ENCODE measurements at places on chromosomes 12 and 14.

- DNase-seq = no peak
Observed at GRCh38 chr14:56562883-56563282, 16.7 kb upstream of the TMEM260 start.

DNA sequence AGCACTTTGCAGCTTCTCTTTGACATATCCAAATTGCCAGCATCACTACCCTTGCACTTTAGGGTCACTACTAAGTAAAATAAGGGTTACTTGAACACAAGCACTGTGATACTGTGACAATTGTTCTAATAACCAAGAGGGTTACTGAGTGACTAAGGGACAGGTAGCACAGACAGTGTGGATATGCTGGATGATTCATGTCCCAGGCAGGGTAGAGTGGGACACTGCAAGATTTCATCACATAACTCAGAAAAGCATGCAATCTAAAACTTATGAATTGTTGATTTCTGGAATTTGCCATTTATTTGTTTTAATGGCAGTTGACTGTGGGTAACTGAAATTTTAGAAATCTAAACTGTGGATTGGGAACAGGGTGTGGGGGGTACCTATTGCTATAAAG is 218.8 kb downstream of the KITLG start:
- no peak for DNase-seq

- DNase-seq = no peak
Observed at GRCh38 chr12:10612984-10613348, 443 bp downstream of the MAGOHB start.

DNA sequence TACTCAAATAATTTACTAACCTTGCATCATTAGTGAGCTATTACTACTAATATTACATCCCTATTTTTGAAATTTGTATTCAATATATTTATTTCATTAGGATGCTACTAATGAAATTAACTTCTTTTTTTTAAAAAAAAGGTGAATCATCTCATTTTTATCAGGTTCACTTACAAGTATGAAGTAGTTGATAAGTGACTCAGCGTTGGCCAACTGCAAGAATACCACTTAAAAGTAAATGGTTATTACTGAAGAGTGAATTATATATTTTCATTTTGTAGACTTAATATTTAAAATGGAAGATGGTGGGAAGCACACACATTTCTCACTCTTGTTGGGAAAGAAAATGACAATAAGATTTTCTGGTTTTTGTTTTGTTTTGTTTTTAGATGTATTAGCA is 19.6 kb downstream of the OR4N2 start:
- no peak for DNase-seq

DNA sequence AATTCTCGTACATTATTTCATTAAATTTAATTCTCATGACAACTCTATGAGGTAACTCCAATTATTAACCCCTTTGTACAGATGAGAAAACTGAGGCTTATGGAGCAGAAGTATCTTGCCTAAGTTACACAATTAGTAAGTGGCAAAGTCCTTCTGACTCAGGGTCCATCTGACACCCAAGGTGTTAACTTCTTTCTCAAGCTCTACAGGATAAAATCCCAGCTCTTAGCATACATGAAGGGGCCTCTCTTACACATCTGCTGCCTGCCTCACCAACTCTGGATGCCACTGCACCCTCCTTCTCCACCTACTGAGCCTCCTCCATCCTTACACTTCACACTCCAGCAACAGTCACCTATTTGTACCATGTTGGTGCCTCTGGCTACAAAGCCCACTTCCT is 4.3 kb upstream of the KRT72 start:
- no peak for DNase-seq

DNA sequence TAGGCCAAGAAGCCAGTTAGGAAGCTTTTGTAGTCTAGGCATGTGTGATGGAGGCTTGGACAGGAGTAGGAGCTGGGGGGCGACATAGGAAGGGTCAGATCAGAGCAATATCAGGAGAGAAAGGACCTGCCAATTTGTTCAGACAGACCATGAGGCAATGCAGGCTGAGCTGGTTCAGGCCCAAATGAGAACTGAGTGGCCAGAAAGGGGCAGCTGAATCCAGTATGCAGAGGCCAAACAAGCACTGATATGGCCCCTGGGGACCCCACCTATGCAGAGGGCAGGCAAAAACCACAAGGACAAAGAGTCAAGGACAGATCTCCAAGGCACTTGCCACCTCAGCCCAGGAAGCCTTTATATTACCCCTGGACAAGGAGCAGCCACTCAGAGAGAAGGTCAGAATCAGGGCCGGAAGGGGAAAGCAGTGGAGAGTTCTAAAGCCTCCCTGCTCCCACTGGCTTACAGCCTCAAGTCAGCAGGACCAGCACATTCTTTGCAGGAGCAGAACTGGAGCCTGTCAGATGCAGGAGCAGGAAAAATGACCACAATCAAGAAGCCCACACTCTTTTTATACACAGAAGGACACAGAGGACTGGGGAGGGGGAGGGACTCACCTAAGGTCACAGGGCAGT is 37.2 kb downstream of the CLMN start:
- DNase-seq = no peak

- no peak for DNase-seq
Observed at GRCh38 chr12:21837847-21838246, 63.3 kb upstream of the KCNJ8 start.

- no peak for DNase-seq
Observed at GRCh38 chr14:39169541-39169900, 612 bp downstream of the TRAPPC6B start.

DNA sequence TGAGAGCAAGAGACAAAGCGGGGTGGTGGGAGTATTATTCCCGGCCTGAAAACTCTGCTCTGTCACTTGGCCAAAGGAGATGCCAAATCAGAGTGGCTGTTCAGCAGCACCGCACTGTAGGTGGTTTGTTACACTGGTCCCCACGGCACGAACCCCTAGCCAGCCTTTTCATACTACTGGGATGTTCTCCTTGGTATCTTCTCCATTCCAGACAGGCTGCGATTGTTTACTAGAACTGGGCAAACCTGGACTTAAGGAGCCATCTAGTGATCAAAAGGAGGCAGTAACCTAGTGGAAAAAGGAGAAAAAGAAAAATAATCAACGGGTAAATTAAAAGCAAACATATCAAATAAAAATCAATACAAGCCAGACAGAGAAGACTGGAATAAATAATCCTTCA is 58.9 kb upstream of the TMTC2 start:
- no peak for DNase-seq
